ENCODE measurements at places on chromosomes 2 and 18.

DNA sequence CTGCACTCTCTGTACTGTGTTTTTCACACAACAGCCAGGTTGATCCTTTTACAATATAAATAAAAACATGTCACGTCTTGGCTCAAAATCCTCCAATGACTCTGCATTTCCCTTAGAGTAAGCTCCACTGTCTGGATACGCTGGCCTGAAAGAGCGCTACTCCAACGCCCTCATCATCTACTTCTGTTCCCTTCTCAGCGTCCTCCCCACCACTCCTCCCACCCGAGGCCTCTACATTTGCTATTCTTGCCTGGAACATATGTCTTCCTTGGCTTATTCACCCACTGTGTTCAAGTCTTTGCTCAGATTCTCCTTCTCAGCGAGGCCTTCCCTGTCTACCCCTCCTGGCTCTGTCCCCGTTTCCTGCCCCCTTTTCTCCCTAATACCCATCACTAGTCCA is 37.6 kb downstream of the EPB41L3 start:
- DNase-seq, result no peak

- DNase-seq, result no peak
Measured at GRCh38 chr18:22066083-22066485, 103.3 kb upstream of the GATA6 start.

GRCh38 chr18:48252525-48252924 is 156.7 kb downstream of the ZBTB7C start:
- no peak for DNase-seq

DNA sequence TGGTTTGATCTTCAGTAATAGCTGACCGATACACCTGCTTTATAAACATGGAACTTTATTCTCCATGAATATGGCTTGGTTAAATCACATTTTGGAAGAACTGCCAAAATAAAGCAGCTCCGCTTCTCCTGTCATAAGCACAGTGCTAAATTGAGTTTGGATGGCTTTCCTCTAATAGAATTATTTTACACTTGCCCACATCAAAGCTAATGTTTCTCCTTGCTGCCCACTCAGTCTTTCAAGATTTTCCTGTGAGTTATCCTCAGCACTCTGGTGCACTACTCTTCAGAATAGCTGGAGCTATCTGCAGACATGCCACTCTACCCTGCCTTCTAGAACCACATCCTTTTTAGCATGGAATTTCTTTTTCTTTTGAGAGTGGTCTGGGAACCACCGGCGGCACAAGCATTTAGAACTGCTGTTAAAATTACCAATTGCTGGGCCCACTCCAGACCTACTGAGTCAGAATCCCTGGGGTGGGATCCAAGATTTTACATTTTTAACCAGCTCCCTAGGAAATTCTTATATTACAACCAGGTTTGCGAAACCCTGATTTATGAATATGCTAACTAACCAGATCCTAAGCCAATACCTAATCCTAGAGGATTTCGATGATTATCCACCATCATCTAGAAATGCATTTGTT is 283.3 kb downstream of the AFF3 start:
- DNase-seq, result no peak

- DNase-seq, result no peak
Measured at GRCh38 chr18:46289931-46290330, 185.7 kb downstream of the HAUS1 start.

- DNase-seq, result no peak
Measured at GRCh38 chr2:228592925-228593324, 411.4 kb upstream of the SPHKAP start.

- no peak for DNase-seq
Measured at GRCh38 chr2:94982675-94983074, 42.8 kb upstream of the MAL start.
